GM12891 (cell line): ENCODE measurements at places on chromosomes 4 and X.

DNA sequence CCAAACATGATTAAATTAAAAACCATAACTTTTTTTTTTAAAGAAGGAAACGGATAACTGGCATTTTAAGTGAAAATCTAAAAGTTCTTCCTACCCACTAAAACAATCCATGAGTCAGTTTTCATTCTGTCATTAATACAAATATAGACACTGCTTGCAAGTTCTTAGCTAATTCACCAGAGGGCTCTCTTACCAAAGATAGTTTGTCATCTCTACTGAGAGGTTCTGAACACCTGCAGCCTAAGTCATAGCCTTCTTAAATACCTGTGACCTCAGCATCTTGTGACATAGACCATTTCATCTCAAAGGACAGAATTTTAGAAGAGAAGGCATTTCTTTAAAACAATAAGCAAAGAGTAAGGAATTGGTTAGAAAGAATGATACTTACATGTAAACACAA, 65.3 kb upstream of the FAM120C start:
- no peak for DNase-seq

DNA sequence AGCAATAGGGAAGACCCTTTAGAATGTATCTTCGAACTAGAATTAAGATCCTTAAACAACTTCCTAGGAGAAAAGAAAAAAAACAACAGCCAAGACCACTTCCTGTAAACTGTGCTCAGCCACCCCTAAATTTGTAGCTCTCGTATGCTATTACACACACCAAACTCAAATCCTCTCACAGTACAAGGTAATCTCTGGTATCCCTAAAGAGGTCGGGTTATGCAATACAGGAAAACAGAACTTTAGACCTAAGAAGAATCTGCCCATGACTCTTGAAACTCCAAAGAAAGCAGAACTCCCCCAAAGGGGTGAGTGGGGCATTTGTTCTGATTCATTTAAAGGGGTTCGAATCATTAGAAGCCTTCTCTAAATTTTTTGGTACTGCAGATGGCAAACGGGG, 170.9 kb upstream of the CASK start:
- DNase-seq, result no peak

- no peak for DNase-seq
These were observed 160.5 kb downstream of the ZNF518B start for GRCh38 chr4:10296730-10297129.

- no peak for DNase-seq
These were observed 7.1 kb downstream of the EPGN start for GRCh38 chr4:74315376-74315775.

GRCh38 chr4:183906489-183906738, 1.3 kb downstream of the STOX2 start:
- DNase-seq, result no peak

- DNase-seq, result no peak
These were observed 28.4 kb upstream of the ADH7 start for GRCh38 chr4:99463566-99463965.
